ENCODE measurements at places on chromosomes 6 and 20.

DNA sequence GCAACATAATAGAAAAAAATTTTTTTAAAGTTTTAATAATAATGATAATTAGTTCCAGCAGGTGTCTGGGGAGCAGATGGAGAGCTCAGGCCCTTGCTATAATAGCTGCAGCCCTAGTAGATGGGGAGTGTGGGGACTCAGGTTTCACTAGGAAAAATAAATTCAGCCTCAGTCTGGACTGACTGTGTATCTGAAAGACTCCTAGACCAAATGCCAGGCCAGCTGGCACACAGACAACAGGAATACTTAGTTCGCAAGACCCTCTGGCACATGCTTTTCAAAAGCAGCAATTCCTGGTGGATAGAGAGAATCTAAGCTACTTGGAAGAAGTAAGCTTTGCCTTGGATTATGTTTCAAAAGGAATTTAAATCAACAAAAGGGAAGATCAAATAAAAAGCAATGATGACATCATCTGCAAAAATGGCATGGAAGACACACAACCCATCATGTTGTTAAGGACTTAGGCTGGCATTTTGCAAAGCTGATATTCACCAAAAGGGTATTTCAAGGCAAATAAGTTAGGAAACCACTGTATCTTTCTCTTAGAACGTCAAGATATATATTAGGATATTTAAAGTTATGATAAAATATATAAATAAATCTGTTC lies 107.8 kb downstream of the RNGTT start:
- no peak for DNase-seq

DNA sequence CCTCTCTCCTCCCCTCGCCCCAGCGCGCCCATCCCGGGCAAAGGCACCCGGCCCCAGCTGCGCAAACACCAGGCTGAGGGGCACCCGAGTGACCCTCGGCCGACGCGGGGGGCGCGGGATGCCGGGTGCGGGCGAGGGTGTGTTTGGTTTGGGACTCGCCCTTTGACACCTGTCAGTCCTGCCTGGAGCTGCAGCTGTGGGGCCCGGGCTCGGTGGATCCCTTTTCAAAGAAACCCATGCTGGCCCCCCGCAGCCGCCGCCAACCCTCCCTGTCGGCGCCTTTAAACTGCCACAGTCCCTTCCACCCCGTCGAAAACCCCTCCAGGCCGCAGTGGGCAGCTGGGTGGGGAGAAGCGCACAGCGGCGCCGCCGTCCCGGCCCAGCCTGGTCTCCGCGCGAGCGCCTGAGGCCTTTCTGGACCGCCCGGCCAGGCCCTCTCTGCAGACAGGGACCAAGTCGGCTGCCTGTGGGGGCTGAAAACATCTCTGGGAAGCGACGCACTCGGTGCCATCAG lies 5.5 kb downstream of the FOXQ1 start:
- no peak for DNase-seq

DNA sequence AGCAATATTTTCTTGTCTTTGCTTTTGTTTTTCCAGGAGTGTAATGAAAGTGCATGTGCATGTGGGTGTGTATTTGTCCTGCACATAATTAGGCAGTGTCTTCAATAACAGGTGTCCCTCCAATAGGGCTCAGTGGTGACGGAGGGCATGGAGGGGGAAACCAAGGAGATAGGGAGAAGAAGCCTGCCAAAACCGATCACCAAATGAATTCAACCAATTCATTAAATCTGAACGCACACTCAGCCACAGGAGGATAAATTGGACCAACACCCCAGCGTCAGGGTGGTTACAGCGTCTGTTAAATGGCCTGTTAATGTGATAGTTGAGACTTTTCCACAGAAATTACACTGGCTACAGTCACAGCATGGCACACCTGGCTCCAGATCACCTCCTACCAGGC lies 527.6 kb downstream of the CD83 start:
- DNase-seq: no peak

- no peak for DNase-seq
Measured at GRCh38 chr6:106729841-106730240, 100.5 kb downstream of the QRSL1 start.

GRCh38 chr6:139568151-139568955 lies 193.9 kb upstream of the CITED2 start:
- no peak for DNase-seq

DNA sequence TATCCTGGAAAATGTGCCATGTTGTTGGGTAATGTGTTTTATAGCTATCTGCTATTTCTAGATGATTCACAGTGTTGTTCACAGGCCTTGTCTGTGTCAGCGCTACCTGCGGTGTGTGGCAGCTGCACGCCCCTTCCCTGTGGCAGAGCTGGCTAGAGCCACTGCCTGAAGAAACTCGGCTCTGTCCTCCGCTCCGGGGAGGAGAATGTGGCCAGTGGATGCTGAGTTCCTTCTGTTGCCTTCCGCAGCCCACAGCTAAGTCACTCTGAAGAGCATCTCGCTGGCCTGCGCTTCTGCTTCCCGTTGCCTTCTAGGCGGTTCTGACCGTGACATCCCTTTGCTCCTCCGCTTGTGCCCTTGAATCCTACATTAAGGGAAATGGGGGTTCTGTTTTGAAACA lies 135.1 kb downstream of the PLG start:
- DNase-seq: no peak
